Neuronal stem cell (in vitro differentiated cells): ENCODE measurements at places on chromosomes 3 and 15.

GRCh38 chr3:55854494-55854893 is 367.4 kb upstream of the WNT5A start:
- H3K36me3 ChIP-seq: no peaks in the 10 kb centered on the region
- H3K4me3 ChIP-seq: peak overlapping the region; percentile 11
- no peak for DNase-seq
- H3K27ac ChIP-seq: no peak overlapping the region
- H3K27me3 ChIP-seq: no peaks in the 10 kb centered on the region

GRCh38 chr3:113377158-113377557 is 64.1 kb downstream of the CFAP44 start:
- H3K36me3 ChIP-seq: peaks cover 8% of the 10 kb centered on the region
- no peak overlapping the region for H3K27ac ChIP-seq
- H3K4me1 ChIP-seq: no peaks in the 10 kb centered on the region

- no peaks in the 10 kb centered on the region for H3K4me1 ChIP-seq
- H3K4me3 ChIP-seq: no peak overlapping the region
- no peaks in the 10 kb centered on the region for H3K27me3 ChIP-seq
- no peaks in the 10 kb centered on the region for H3K36me3 ChIP-seq
- no peak for DNase-seq
- no peak overlapping the region for H3K27ac ChIP-seq
Observed at GRCh38 chr3:96631050-96631449, 183.3 kb upstream of the EPHA6 start.

- DNase-seq: no peak
- H3K36me3 ChIP-seq: peaks cover 86% of the 10 kb centered on the region
- no peak overlapping the region for H3K27ac ChIP-seq
- no peaks in the 10 kb centered on the region for H3K4me1 ChIP-seq
- H3K27me3 ChIP-seq: no peaks in the 10 kb centered on the region
- no peak overlapping the region for H3K4me3 ChIP-seq
Observed at GRCh38 chr15:90481023-90481422, 48.7 kb upstream of the CRTC3 start.

- peaks cover 11% of the 10 kb centered on the region for H3K4me1 ChIP-seq
- DNase-seq: no peak
- H3K27me3 ChIP-seq: no peaks in the 10 kb centered on the region
- H3K36me3 ChIP-seq: no peaks in the 10 kb centered on the region
- H3K27ac ChIP-seq: no peak overlapping the region
Observed at GRCh38 chr3:37562876-37563275, 298.8 kb upstream of the CTDSPL start.

DNA sequence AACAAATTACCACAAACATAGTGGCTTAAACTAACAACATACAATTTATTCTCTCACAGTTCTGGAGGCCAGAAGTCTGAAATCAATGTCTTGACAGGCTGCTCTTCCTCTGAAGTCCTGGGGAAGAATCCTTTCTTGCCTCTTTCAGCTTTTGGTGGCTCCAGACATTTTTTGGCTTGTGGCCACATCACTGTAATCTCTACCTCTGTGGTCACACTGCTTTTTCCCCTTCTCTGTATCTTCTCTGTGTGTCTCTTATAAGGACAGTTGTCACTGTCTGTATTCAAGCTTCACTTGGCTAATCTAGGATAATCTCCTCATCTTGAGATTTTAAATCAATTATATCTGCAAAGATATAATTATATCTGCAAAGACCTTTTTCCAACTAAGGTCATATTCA is 80.3 kb upstream of the ABHD2 start:
- no peak overlapping the region for H3K4me3 ChIP-seq
- H3K27ac ChIP-seq: no peak overlapping the region
- no peaks in the 10 kb centered on the region for H3K27me3 ChIP-seq
- peaks cover 2% of the 10 kb centered on the region for H3K4me1 ChIP-seq
- no peaks in the 10 kb centered on the region for H3K36me3 ChIP-seq

DNA sequence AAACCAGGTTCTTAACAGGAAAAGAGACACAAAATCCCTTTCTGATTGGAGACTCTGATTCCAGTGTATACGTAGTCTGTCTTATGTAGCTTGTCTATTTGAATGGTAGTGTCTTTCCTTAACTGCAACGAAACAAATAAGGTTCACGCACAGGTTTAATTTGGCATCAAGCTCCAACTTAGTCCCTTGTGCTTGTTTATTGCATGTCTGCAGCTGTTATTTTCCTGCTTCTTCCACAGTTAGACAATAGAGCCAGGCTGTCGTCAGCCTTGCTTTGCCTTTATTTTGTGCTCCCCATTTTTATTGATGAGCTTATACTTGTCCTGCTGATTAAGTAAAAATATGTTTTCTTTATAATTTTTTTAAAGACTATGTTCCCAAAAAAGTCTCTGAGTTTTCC is 152.7 kb upstream of the CDIN1 start:
- H3K36me3 ChIP-seq: no peaks in the 10 kb centered on the region
- H3K27ac ChIP-seq: no peak overlapping the region
- no peaks in the 10 kb centered on the region for H3K27me3 ChIP-seq
- no peaks in the 10 kb centered on the region for H3K4me1 ChIP-seq
- no peak overlapping the region for H3K4me3 ChIP-seq

GRCh38 chr3:56303487-56303886 is 164.8 kb downstream of the ERC2 start:
- peak; percentile 74 for DNase-seq
- H3K4me3 ChIP-seq: no peak overlapping the region
- no peaks in the 10 kb centered on the region for H3K36me3 ChIP-seq
- no peaks in the 10 kb centered on the region for H3K27me3 ChIP-seq
- H3K27ac ChIP-seq: no peak overlapping the region
- peaks cover 6% of the 10 kb centered on the region for H3K4me1 ChIP-seq

DNA sequence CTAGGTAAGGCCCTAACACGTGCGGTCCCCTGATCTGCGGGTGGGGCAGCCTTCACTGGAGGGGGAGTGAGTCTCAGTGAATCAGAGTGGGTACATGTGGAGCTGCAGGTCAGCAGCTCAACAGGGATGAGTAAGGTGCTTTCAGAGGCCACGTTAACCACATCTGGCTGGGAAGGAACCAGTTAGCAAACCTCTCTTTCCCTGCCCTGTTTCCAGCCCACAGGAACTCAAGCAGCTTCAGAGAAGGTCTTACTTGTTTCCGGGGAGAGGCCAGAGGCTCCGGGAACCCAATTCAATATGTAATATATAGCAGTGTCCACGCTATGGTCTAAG is 175.3 kb downstream of the XXYLT1 start:
- no peak for DNase-seq
- H3K4me3 ChIP-seq: no peak overlapping the region
- peaks cover 9% of the 10 kb centered on the region for H3K4me1 ChIP-seq
- H3K27me3 ChIP-seq: no peaks in the 10 kb centered on the region
- H3K36me3 ChIP-seq: no peaks in the 10 kb centered on the region

GRCh38 chr3:17629400-17629799 is 113.0 kb downstream of the TBC1D5 start:
- no peaks in the 10 kb centered on the region for H3K36me3 ChIP-seq
- no peak for DNase-seq
- H3K4me3 ChIP-seq: no peak overlapping the region
- H3K27ac ChIP-seq: no peak overlapping the region

- no peaks in the 10 kb centered on the region for H3K27me3 ChIP-seq
- H3K36me3 ChIP-seq: no peaks in the 10 kb centered on the region
- H3K4me3 ChIP-seq: no peak overlapping the region
- no peak for DNase-seq
- no peaks in the 10 kb centered on the region for H3K4me1 ChIP-seq
Observed at GRCh38 chr3:2623436-2623835, 486.7 kb downstream of the IL5RA start.

DNA sequence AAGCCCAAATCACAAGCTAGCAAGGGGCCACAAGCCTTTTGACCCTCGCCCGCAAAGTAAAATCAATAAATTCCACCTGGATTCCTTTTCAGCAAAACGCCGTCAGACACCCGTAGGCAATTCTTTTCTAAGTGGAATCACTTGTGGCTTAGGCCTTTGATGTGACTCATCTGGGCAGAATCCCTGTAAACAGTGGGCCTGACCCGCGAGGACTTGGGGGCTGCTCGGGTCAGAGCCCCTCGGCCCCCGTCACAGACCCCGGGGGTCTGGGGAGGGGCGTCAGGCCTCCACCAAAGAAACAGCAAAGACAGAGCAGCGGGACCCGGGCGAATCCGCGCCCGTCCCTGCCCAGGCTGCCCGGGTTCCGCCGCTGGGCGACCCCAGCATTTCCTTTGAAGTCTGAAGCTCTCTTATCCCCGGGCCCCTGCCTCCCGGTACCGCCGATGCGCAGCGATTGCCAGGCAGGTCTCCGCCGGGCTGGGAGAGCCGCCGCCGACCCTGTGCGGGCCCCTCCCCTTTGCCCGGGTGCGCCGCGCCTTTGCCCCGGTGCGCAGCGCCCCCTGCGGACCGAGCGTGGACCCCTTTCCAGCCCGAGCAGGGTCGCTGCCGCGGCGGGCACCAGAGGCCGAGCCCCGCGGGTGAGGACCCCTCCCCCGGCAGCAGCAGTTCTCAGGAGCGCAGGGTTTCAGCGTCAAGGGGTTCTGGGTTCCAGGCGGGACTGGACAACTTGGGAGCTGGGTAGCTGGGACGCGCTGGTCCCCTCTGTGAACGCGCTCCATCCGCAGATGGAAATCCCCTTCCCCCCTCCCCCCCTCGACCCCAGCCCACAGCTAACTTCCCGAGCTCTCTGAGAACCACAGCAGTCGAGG is 178.3 kb downstream of the UACA start:
- no peaks in the 10 kb centered on the region for H3K36me3 ChIP-seq
- no peak overlapping the region for H3K27ac ChIP-seq
- no peaks in the 10 kb centered on the region for H3K27me3 ChIP-seq
- DNase-seq: peak; percentile 63
- H3K4me1 ChIP-seq: no peaks in the 10 kb centered on the region

DNA sequence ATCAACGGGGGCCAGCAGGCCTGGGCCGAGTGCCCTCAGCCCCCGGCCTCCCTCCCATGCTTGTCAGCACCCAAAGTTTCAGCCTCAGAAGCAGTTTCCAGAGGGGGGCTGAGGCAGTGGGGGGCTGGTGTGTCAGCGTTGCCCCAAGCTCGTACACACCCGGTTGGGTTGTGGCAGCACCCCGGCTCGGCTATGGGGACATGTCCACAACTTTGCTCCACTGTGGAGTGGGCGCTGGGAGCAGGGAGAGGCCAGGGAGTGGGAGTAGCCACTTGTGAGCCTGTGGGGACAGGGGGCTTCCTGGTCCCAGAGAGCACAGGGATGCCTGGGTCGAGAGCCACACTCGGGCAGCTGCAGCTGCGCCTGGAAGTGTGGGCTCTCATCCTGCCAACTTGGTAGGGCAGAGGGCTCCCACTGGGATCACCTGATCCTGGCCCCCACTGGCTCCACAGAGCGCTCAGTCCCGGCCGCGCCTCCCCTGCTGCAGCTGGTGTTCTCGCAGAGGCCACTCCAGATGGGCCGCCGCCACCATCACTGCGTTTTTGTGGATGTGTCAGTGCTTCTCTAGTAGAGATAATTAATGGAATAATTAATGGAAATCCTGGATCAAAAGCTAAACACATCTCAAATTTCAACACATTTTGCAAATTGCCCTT is 75.1 kb downstream of the NR1D2 start:
- no peaks in the 10 kb centered on the region for H3K4me1 ChIP-seq
- no peaks in the 10 kb centered on the region for H3K36me3 ChIP-seq
- no peak overlapping the region for H3K27ac ChIP-seq
- no peaks in the 10 kb centered on the region for H3K27me3 ChIP-seq

- no peaks in the 10 kb centered on the region for H3K27me3 ChIP-seq
- H3K27ac ChIP-seq: no peak overlapping the region
- no peak overlapping the region for H3K4me3 ChIP-seq
- H3K4me1 ChIP-seq: no peaks in the 10 kb centered on the region
- H3K36me3 ChIP-seq: no peaks in the 10 kb centered on the region
Observed at GRCh38 chr3:96039632-96040031, 774.8 kb upstream of the EPHA6 start.

DNA sequence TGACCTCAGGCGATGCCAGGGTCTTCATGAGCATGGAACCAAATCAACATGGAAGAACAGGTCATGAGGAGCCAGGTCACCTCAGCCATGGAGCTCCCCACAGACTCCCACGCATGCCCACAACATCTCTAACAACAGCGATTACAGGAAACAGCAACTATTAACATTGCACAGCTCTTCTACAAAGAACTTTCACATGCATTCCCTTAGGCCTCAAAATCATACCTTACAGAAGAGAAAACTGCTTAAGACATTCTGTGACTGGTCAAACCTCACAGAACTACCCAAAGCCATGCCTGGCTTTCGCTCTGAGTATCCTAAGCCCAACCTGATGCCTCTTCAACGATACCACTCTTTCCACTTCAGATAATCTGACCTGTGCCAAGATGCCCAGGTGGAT is 117.8 kb downstream of the OXNAD1 start:
- H3K4me1 ChIP-seq: no peaks in the 10 kb centered on the region
- H3K4me3 ChIP-seq: no peak overlapping the region
- H3K27me3 ChIP-seq: no peaks in the 10 kb centered on the region
- H3K27ac ChIP-seq: no peak overlapping the region
- no peaks in the 10 kb centered on the region for H3K36me3 ChIP-seq

- peaks cover 2% of the 10 kb centered on the region for H3K4me1 ChIP-seq
- no peak for DNase-seq
- H3K27ac ChIP-seq: no peak overlapping the region
- H3K27me3 ChIP-seq: no peaks in the 10 kb centered on the region
Observed at GRCh38 chr3:9028134-9028533, 64.9 kb upstream of the RAD18 start.

DNA sequence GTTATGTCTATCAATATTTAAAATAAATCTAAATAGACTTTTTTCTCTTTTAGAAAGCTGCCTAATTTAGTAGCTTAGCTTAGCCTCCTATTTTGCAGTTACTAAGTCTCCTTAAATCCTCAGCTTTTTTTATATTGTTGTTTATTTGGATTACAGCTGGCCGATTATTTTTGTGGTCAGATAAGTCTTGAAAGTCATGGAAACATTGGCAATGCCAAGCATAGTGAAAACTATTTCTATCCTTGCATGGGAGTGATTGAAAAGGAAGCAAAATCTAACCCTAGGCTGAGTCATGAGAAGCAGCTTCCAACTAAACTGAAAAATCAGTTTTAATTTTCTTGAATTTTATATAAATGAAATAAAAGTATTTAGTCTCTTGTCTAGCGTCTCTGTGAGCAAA is 1063.0 kb upstream of the GBE1 start:
- H3K4me1 ChIP-seq: no peaks in the 10 kb centered on the region
- no peaks in the 10 kb centered on the region for H3K36me3 ChIP-seq
- H3K4me3 ChIP-seq: no peak overlapping the region
- H3K27me3 ChIP-seq: no peaks in the 10 kb centered on the region
- H3K27ac ChIP-seq: no peak overlapping the region
- DNase-seq: no peak
